Hindlimb muscle (tissue), 1 donor: ENCODE measurements at places on chromosomes 4 and X.

DNA sequence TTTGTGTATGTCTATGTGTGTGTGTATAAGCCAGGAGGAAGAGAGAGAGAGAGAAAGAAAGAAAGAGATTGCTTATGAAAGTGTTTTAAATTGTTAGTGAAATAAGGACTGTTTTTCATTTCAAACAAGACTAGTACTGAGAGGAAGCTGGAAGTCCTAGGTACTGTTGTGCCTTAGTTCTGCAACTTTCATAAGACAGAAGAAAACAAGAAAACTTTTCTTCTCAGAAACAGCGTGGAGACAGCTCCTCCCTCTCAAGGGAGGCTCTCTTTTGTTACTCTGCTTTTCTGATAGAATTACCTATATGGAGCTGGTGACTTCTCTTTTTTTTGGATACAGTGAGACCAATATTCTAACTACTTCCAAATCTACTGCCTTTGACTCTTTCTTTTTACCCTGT lies 62.5 kb downstream of the BANK1 start:
- no peak for DNase-seq

- DNase-seq, result no peak
Observed at GRCh38 chr4:136505020-136505419, 1027.3 kb downstream of the PCDH18 start.

DNA sequence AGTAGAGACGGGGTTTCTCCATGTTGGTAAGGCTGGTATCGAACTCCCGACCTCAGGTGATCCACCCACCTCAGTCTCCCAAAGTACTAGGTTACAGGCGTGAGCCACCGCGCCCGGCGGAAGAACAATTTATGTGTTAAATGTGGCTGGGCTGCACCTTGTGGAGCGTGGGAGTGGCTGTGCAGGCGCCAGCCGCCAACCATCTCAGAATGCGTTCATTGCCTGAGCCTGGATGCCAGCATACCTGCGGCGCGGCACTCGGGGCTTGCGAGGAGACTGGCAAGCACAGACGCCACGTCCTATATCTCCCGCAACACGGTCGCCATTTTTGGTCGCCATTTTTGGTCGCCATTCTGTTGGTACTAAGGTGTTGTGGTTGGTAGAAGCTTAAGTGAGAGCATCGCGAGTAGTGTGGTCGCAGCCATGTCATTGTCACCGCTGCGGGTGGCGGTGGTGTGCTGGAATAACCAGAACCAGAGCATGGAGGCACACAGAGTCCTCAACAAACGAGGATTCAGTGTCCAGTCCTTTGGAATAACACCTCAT lies 193.6 kb upstream of the HTR2C start:
- no peak for DNase-seq

GRCh38 chr4:16729336-16729735 lies 169.1 kb downstream of the LDB2 start:
- DNase-seq, result no peak

- no peak for DNase-seq
Observed at GRCh38 chrX:18271725-18272124, 51.0 kb upstream of the BEND2 start.

- peak; percentile 51 for DNase-seq
Observed at GRCh38 chr4:169024762-169025161, 14.7 kb upstream of the CBR4 start.

GRCh38 chr4:41209187-41209586 lies 5.2 kb downstream of the APBB2 start:
- DNase-seq, result no peak

DNA sequence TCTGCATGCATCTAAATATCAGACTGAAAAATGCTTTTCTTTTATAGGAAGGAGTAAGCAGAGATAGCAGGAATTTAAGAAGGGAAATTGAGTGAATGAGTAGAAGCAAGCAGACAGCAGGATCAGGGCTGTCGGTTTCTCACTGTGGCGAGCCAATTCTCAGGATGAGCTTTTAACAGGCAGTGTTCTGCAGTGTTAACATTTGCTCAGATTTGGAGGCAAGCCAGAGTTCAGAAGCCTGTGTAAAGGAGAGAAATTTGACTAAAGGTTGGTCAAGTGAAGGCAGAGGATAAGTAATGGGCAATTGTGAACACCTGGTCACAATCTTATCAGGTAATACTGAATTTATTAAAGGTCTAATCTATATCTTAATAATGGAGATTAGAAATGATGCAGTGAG lies 133.3 kb upstream of the MAGEB16 start:
- peak; percentile 1 for DNase-seq

- DNase-seq, result no peak
Observed at GRCh38 chrX:45775468-45775867, 574.8 kb upstream of the DIPK2B start.

- peak; percentile 59 for DNase-seq
Observed at GRCh38 chr4:26319949-26320537, 771 bp upstream of the RBPJ start.

GRCh38 chr4:133597251-133597650 lies 448.2 kb downstream of the PCDH10 start:
- DNase-seq, result no peak

GRCh38 chrX:152646961-152647360 lies 9.3 kb downstream of the GABRQ start:
- DNase-seq, result no peak
